Cortex of kidney (tissue), 1 donor: ENCODE measurements at places on chromosomes 12 and 14.

DNA sequence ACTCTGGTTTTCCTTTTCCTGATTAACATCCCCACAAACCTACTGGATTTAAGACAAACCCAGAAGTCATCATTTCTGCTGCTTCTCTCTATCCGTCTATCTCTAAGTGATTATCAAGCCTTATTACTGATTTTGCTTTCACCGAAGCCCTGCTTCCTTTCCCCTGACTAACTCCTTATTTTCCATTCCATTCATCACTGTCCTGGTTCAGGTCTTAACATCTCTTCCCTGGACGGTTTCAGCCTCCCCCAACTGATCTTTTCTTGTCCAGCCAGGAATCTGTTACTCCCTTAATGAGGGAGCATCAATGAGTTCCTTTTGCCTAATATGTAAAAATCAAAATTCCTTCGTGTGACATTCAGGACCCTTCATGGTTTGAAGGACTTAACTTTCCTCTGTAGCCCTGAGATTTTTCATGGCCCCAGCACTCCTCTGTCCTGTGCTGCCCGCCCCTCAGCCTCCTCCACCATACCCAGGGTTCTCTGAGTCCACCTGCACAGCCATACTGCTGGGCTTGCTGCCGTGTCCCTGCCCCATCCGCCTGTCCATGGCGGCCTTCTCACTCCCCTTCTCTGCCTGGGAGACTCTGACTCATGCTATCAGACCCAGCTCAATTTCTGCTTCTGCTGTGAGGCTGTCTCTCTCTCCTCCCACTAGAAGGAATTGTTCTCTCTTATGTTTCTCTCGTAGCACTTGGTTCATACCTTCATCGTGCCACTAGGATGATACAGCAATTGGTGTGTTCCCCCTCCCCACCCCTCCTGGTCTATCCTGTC is 167.8 kb upstream of the HIF1A start:
- no peak for DNase-seq

- no peak for DNase-seq
Observed at GRCh38 chr14:54486685-54487084, 2.1 kb downstream of the GMFB start.

GRCh38 chr14:103879570-103880347 is 32.4 kb upstream of the PPP1R13B start:
- DNase-seq: no peak

GRCh38 chr12:50086148-50086547 is 1.0 kb downstream of the SMARCD1 start:
- DNase-seq: no peak

GRCh38 chr12:90828621-90829020 is 126.4 kb downstream of the CCER1 start:
- no peak for DNase-seq

DNA sequence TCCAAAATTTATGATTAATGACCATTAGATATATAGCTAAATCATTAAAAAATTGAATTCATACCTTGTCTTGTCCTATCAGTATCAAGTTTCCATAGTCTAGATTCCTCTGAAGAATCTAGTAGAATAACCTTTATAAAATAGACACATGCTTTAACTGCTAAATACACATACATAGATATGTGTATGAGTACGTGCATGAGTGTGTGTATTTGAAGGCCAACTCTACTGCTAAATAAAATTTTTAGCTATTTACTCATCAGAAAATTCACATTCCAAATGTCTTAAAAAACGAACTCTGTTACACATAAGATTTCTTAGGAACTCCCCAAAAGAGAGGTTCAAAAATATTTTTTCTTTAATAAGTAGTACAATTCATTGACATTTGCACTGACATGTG is 233.0 kb downstream of the SSPN start:
- DNase-seq: no peak

GRCh38 chr14:21768116-21768874 is 94.7 kb upstream of the OR4E1 start:
- no peak for DNase-seq

- DNase-seq: no peak
Observed at GRCh38 chr14:102759456-102760187, 17.6 kb upstream of the TRAF3 start.

DNA sequence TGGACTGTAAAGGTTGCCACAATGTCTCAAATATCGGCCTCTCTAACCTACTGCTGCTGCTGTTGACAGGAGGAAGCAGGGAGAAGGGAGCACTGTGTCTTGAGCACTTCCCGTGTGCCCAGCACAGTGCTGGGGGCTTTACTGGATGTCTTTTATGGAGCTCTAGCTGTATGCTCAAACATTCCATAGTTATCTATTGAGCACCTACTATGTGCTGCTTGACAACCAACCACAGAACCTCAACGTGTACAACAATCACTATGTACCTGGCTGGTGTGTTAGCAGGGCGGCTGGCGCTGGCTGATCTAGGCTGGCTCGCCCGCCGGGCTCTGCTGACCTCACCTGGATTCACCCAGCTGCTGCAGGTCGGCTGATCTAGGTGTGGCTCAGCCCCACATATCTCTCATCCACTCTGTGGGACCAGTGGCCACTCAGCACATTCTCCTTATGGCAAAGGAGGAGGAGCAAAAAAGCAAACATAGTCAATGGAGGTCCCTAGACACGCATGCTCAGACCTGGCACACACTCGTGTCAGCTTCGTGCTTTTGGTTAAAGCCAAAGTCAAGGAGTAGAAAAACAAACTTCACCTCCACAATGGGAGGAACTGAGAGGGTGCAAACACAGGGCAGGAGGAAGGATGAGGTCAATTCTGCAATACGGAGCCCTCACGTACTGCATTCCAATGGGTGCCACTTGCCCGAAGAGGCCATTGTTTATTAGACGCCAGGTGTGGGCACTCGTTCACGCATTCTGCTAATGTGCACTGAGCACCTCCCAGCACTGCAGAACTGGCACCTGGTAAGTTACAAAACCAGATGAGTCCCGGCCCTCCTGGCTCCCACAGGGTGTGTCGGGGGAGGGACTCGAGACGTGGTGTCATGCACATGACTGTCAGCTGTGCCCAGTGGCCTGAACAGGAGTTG is 147.2 kb downstream of the SCARB1 start:
- DNase-seq: no peak

DNA sequence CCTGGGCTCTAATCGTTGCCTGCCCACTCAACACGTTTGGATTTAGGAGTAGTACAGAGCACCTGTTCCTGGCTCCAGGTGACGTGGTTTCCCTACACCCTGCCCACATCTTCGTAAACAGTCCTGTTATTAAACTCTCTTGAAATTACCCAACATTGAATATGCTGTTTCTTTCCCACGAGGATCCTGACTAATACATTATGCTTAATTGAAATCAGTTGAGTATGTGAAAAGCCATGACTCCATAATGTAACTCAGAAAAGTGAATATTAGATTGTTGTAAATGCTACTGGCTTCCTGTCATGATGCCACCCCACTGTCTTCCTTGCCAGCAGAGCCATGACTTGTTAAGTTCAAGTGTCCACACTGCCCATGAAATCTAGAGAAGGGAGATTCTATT is 21.6 kb downstream of the AK7 start:
- DNase-seq: no peak

DNA sequence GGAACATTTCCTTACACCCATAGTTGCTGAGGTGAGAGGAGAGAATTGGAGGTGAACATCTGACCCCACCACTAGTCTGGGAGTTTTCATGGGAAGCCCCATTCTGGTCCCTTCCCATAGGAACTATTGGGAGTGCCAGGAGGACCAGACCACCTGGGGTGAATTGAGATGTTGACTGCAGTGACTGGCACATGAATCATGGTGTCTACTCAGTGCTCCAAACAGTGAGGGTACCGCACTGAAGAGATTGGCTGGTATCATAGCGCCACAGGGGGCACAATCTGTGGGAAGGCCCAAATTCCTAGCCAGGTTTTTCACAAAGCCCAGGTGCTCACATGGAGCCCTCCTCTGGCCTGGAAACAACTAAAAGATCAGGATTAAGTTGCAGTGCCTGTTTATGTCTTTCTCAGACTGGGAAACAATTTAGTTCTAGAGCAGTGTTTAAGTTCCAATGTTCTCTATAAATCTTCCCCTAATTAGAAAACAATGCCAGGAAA is 3.7 kb upstream of the RNASE9 start:
- no peak for DNase-seq

DNA sequence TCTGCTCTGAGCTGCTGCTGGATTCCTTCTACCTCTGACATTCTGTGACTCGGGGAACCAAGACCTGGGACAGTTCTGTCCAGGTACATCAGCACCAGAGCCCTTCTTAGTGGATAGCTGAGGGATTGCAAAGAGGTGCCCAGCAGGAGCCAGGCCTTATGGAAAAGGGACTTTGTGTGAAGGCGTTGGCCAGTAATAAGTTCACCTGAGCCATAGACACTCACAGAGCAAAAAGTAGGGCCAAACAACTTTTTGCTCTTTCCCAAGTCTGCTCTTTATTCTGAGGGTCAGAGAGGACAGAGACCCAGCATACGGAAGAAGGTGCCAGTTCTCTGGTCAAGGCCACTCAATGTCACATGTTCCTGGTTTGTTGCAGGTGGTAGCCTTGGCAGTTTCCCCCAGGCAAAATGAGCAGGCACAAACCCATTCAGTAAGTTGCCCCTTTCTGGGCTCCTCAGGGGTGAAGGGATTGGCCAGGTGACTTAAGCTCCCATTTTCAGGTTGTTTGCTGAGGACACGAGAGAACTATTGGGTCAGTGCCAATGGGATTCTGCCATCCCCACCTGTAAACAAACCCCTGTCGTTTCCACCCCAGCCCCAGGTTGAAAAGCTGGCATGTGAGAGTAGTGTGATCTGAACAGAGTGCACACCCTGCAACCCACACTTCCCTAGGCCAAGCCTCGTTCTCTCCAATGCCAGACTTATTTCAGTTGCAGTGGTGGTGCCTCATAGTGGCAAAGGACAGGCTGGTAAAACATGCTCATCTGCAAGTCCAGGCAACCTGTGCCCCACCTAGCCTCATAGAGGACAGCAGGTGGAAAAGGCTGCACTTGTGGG is 150.3 kb downstream of the SMOC1 start:
- no peak for DNase-seq

- DNase-seq: no peak
Observed at GRCh38 chr12:66537876-66538275, 141.0 kb downstream of the GRIP1 start.

- no peak for DNase-seq
Observed at GRCh38 chr12:26727482-26728204, 105.4 kb downstream of the ITPR2 start.

- no peak for DNase-seq
Observed at GRCh38 chr12:21354641-21355040, 18.1 kb upstream of the IAPP start.

- no peak for DNase-seq
Observed at GRCh38 chr14:104553166-104554087, 26.1 kb upstream of the C14orf180 start.

DNA sequence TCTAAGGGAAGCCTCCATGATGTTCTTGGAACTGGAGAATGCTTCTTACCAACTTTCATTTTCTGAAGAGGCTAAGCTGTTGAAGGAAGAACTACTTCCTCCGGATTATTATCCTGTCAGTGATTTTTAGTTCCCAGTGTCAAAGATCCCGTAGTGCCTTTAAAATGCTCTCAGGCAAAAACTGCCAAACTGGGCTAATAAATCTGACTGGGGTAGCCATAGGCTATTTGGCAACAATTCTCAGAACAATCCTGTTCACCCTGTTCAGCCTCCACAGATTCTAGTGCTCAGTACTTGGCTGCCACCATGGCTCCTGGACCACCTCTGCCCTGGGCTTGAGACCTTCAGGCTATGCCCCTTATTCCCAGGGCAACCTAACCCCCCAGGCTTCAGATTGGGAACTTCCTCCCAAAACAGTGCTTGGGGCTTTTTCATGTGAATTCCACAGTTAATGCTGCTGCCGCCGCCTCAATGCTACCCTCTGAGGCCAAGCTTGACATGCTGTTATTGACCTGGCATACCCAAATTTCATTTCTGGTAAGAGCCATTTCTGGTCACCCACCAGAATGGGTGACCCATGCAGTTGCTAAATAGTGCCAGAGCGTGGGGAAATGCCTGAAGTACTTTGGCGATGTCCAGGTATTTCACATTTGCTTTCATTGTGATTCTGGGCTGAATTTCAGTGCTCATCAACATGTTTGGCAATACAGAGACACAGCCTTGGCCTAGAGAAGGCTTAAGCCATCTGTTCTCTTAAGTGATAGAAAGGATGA is 110.0 kb upstream of the ARHGAP5 start:
- DNase-seq: no peak

DNA sequence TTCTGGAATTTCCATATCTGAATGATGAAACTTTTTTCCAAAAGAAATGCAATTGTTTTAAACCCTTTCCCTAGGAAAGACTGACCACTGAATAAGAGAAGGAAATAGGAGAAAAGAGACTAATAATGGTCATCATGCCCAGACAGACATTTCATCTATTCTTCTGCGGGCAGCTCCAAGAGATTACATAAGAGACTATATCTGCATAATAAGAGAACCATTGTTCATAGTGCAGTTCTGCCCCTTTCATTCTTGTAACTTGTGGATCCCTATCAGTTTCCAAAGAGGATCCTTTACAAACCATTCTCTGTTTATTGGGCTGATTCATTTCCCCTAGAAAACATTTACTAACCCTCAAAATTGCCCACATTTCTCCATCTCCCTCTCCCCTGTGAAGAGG is 197.8 kb downstream of the FSCB start:
- DNase-seq: no peak

- DNase-seq: no peak
Observed at GRCh38 chr12:54631988-54632728, 2.5 kb downstream of the LACRT start.

DNA sequence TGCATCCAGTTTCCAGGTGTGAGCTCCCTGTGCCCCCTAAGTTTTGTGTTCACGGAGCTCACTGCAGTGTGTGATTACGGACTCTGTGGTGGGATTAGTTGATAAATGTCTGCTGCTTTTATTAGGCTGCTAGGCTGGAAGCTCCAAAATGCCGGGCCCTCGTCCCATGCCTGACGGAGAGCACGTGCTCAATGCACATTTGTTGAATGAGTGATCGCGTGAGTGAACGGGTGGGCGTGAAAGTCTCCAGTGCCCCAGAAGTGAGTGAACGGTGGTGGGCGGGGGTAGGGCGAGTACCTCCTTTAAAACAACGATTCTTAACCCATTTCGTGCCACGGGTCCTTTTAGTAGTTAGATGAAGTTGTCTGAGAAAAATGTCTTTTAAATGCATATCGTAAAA is 175.5 kb downstream of the AACS start:
- no peak for DNase-seq

- DNase-seq: no peak
Observed at GRCh38 chr12:106600503-106600902, 17.7 kb downstream of the RFX4 start.

DNA sequence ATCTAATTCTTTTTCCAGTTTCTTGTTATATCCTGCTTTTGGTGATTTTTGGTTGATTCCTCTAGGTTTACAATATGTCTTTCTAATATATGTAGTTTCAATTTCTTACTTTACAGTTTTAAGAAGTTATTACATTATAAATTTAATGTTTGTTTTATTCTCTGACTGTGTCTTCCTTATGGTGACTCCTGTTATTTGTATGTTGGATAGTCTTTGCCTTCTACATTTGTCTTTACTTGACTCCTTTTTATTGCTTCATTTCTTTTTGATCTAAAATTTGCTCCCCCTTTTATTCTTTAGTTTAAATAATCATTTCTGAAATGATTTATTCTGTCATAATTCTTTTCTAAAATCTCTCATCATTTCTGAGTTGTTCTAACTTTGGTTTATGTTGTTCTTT is 125.8 kb downstream of the CCDC91 start:
- no peak for DNase-seq
